Lower leg skin (tissue), 4 donors: ENCODE measurements at places on chromosomes 2 and 18. TPM values are rescaled to one million over a fixed set of nuclear protein-coding genes. Genes with fewer than 3 reads are reported as not detected.

SNRNP200 gene
- total RNA-seq, result 94.0 TPM

- no peak for DNase-seq
Observed at GRCh38 chr2:46308629-46309028, 11.4 kb downstream of the EPAS1 start.

- no peak for DNase-seq
Observed at GRCh38 chr2:174492963-174493431, 6.2 kb upstream of the GPR155 start.

- no peak for DNase-seq
Observed at GRCh38 chr18:74914648-74915047, 294.3 kb downstream of the PTGR3 start.
